Hematopoietic multipotent progenitor cell treated with erythropoietin and hydrocortisone succinate and interleukin-3 and kit ligand, for 8 days (in vitro differentiated cells): ENCODE measurements at places on chromosomes 16 and 17.

DNA sequence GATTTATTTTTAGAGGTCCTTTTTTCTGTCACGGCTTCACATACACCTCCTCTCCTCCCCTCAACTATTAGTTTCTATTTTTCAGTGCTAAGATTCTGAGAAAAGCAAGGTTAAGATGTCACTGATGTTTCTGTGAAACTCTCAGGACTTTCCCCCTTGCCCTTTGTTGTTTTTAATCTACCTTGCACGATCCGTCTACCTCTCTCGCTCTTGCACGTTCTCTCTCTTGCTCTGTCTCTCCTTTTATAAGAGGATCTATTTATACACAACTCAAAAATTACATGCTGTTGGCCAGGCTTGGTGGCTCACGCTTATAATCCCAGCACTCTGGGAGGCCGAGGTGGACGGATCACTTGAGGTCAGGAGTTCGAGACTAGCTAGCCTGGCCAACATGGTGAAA is 43.6 kb downstream of the RPA1 start:
- no peak for DNase-seq

- no peak for DNase-seq
Observed at GRCh38 chr17:57574040-57574513, 171.0 kb downstream of the CCDC182 start.

GRCh38 chr17:44522883-44523671 is 19.9 kb upstream of the GPATCH8 start:
- DNase-seq = peak; percentile 85

DNA sequence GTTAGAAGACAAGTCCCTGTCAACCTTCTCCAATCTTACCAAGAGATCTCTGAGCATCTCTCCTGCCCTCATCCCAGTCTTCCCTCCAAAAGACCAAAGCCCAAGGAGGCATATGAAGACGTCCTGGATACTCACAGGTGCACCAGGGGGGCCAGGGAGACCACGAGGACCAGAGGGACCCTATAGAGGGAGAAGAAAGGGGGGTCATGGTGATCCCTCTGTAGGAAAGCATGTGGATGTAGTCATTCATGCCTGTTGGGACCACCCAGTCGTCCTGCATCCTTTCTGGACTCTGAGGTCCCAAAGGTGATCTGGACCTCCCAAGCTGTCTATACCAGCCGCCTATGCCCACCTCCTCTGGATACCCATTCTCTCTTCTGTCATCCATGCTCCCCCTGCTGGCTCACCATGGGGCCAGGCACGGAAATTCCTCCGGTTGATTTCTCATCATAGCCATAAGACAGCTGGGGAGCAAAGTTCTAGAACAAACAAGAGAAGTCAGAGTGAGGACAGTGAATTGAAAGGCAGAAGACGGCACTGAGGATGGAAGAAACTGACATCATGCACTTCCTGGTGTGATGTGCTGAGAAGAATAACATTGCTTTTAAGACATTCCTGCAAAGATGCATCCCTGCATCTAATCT is 3.3 kb downstream of the COL1A1 start:
- DNase-seq = peak; percentile 70

DNA sequence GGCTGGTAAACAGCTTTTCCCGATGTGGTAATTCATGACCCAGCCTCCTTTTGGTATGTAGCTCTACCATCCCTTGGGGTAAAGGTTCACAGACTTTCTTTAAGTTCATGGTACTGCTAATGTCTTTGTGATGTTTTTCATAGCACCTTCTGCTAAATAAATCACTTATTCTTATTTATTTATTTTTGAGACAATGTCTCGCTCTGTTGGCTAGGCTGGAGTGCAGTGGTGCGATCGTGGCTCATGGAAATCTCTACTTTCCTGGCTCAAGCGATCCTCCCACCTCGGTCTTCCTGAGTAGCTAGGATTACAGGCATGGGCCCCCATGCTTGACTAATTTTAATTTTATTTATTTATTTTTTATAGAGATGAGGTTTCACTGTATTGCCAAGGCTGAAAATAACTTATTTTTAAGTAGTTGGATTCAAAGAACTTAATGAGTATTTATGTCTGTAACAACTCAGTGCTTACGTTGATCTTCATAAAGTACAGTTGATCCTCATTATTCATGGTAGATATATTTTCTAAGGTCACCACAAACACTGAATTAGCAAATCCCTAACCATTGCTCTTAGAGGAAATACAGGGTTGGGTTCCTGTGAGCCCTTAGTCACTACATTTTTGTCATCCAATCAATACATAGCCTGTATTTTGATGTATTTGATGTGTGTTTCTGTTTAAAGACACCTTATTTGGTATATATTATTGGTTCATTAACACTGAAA is 97.1 kb downstream of the SHISA9 start:
- no peak for DNase-seq

- no peak for DNase-seq
Observed at GRCh38 chr17:75505640-75506039, 9.7 kb downstream of the CASKIN2 start.

DNA sequence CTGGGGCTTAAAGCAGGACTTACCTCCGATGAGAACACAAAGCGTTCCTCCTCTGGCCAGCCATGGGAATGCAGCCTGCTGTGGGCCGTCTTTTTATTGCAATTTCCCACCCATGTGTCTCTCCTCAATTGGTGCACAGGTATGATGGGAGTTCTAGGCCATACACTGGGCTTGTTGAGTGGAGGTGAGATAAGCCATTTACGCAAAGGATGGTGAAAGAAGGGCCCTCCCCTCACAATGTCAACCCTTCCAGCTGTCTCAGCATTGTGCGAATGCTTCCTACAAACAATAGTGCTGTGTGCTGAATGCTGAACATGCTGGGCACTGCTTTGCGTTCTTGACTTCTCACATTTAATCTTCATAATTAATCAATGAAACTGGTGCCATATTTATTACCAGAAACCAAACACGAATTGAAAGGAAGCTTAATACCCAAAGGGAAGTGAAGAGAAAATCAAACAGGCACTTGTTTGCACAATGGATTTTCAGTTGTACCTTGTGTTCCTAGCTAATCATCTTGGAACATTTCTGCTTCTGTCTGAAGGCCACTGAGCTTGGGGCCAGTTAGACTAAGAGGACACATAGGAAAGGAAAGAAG is at the start of gene GP2:
Gene GP2, minus strand, starts transcription at position 70 of the 598 bp plus-strand sequence. CDS start 1,082 bp downstream, outside the sequence.
- DNase-seq = no peak

- peak; percentile 84 for DNase-seq
Observed at GRCh38 chr16:85306071-85306792, 194.0 kb upstream of the CIBAR2 start.
